ENCODE measurements at places on chromosomes 4 and X.

DNA sequence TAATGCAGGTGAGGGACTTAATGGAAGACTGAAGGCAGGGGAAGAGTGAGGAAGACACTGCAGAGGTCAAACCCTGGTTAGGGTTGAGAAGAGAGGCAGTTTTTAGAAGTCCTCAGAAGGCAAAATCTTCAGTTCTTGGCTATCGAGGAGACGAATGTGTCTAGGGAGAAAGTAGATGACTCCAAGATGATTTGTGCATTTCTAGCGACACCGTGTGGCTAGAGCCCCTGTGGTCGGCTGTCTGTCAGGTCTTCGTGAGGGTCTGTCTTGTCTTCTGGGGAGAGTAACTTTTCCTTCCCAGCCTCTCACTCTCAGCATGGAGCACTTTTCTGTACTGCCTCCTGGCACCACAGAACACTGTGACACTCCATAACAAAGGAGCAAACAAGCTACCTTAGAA is 458.1 kb downstream of the STIM2 start:
- no peak for DNase-seq

GRCh38 chr4:168536448-168536847 is 39.6 kb downstream of the PALLD start:
- no peak for DNase-seq

GRCh38 chr4:69782651-69783310 is 22.4 kb upstream of the SULT1B1 start:
- no peak for DNase-seq

GRCh38 chrX:107227780-107228485 is 21.5 kb downstream of the DNAAF6 start:
- DNase-seq: no peak

- DNase-seq: no peak
Measured at GRCh38 chr4:155802190-155802959, 43.6 kb downstream of the GUCY1B1 start.

- DNase-seq: no peak
Measured at GRCh38 chr4:121307445-121308327, 73.1 kb downstream of the QRFPR start.

GRCh38 chr4:3266076-3266475 is 17.1 kb downstream of the MSANTD1 start:
- no peak for DNase-seq

GRCh38 chr4:165872461-165873297 is at the start of gene TLL1:
TSS of gene TLL1 (plus strand) at chr4:165873237. CDS start at chr4:165873905, 668 bp downstream.
- DNase-seq: no peak

- DNase-seq: no peak
Measured at GRCh38 chrX:21379991-21380390, 5.8 kb downstream of the CNKSR2 start.

Measured in aorta (tissue), 5 donors.